ENCODE measurements at places on chromosomes 7 and 10.

GRCh38 chr10:178208-178607 lies 43.0 kb downstream of the ZMYND11 start:
- DNase-seq = peak; percentile 7

- DNase-seq = no peak
Observed at GRCh38 chr10:90779548-90779947, 78.3 kb downstream of the HTR7 start.

GRCh38 chr7:106965108-106965507 lies 79.4 kb upstream of the PRKAR2B start:
- no peak for DNase-seq

DNA sequence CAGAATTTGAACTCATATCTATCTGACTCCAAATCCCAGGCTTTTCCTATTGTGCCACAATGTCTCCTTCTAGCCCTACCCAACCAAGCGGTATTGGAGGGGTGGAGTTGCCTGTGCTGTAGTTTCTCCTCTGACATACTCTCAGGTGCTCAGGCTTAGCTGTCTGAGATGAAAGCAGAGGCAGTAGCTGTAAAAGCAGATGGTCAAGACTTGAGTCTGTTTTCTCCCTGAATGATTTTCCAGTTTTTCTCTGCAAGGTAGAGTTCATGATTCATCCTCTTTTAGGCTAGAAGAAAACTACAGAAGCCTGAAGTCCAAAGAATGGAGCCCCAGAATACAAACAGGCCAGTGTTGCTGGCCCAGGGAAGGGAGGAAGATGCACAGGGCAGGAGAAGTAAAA lies 130.0 kb downstream of the PDE1C start:
- no peak for DNase-seq

- no peak for DNase-seq
Observed at GRCh38 chr7:31475368-31475767, 38.5 kb upstream of the ITPRID1 start.

- DNase-seq = no peak
Observed at GRCh38 chr10:62182595-62182994, 86.0 kb downstream of the RTKN2 start.

- no peak for DNase-seq
Observed at GRCh38 chr7:7177044-7177517, 5.3 kb upstream of the C1GALT1 start.

GRCh38 chr10:17742918-17743317 lies 9.1 kb upstream of the TMEM236 start:
- peak; percentile 48 for DNase-seq

GRCh38 chr7:69586321-69586720 lies 12.0 kb upstream of the AUTS2 start:
- no peak for DNase-seq

DNA sequence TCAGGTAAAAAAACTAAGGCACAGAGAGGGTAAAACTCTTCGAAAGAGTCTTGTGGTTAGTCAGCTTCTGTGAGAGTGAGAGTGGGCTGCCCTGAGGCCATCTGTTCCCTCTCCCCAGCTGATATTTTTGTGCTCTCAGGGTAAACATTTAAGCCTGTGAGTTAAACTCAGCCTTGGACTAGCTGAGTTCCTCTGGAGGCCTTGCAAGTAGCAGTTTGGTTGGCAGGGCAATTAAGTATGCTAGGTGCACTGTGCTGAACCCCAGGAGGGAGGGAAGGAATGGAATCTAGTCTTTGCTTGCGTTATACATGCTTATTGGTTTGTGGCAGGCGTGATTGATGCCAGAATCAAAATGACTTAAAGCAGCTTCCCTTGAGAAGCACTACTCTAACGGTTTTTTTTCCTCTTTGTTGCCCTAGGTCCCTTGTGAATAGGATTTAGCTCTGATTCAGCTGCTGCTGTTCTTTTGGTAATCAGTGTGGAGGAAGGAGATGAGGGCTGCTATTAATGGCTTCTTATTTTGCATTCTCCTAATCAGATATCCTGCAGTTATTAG lies 140.2 kb downstream of the AUTS2 start:
- no peak for DNase-seq

GRCh38 chr10:93152136-93152535 lies 78.4 kb downstream of the CYP26A1 start:
- no peak for DNase-seq

- DNase-seq = peak; percentile 3
Observed at GRCh38 chr10:132239126-132240031, 52.6 kb downstream of the DPYSL4 start.

GRCh38 chr7:138477581-138477980 lies 17.5 kb downstream of the TRIM24 start:
- no peak for DNase-seq

- DNase-seq = peak; percentile 90
Observed at GRCh38 chr10:110567201-110568054, at the start of gene SMC3. TSS of gene SMC3 (plus strand) at chr10:110567695. CDS start at chr10:110567817, 122 bp downstream.

- no peak for DNase-seq
Observed at GRCh38 chr7:77536017-77536412, 1.1 kb upstream of the PTPN12 start.

DNA sequence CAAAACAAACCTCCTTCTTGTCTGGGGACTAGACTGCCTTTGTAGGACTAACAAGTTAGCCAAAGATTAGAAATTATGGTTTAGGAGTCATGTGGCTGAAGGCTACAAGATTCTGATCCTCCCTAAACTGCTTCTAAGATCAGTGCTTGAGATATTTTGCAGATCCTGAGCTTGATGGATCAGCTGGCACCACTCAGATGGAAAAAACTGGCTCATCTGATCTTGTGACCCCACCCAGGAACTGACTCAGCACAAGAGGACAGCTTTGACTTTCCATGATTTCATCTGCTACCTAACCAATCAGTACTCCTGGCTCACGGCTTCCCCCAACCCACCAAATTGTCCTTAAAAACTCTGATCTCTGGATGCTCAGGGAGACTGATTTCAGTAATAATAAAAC lies 271.5 kb upstream of the TAC1 start:
- DNase-seq = no peak
